Fibroblast of the conjunctiva (primary cell): ENCODE measurements at places on chromosomes 7 and 10.

GRCh38 chr10:124704428-124705380 is 39.5 kb downstream of the FAM53B start:
- no peak for DNase-seq

DNA sequence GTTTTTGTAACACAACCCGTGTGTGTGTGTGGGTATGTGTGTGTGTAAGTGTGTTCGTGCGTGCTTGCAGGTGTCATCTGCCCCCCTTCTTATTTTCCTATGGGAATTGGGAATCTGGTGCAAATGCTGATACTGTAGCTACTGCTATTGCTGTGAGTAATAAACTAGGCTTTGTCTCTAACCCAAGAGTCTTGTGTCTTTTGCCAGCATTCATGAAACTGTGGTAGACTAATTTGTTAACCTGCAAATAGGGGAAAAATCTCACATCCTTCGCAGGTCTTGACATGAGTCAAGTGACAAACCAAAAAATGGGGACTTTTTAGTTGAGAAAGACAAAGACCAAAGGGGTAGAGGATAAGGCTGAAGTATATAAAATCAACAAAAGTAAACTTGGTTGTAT is 57.9 kb upstream of the FAM133B start:
- no peak for DNase-seq

DNA sequence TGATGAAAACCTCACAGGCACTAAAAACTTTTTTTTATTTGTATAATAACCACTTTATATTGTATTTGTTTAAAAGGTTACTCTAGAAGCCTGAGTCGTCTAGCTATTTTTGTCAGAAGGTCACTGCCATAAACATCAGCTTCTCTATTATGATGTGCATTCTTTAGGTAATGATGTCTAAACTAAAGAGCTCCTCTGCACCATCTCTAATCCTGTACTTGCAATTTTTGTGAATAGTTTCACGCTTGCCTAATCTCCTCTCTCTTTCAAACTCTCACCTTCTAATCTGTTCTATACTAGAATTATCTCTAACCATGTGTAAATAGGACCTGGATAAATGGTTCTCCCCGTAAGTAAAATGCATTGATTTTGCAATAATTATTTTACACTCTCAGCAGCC is 10.5 kb upstream of the CHUK start:
- DNase-seq, result no peak

DNA sequence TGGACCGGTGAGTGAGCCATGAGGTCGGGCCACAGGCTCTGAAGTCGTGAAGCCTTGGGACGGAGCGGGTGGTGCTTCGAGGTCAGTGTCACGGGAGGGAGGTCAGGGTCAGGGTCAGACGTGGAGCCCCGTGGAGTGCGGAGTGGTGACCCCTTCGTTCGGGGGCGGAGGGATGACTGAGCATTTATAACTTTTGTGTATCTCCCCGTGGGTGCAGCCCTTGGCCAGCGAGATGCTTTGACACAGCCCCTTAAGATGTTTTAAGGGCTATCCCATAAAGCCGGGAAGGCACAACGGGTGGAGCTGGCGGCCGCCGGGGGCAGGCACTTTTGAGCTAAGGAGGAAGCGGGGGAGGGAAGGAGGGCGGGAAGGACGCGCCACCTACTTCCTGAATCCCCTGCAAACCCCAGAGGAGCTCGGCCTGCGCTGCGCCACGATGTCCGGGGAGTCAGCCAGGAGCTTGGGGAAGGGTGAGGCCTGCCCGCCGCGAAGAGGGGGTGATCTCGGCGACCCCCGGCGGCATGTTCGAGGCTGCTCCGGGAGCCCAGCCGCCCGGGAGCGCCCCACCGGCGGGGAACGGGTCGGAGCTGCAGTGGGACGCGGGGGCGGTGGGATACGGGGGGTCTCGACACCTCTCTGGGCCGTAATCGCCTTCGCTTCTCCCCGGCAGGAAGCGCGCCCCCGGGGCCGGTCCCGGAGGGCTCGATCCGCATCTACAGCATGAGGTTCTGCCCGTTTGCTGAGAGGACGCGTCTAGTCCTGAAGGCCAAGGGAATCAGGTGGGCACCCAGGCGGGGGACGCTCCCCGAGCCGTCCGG is at the start of gene GSTO1:
TSS of gene GSTO1 (plus strand) at position 400 of the 818 bp plus-strand sequence. CDS start at position 437, 37 bp downstream.
- peak; percentile 45 for DNase-seq

DNA sequence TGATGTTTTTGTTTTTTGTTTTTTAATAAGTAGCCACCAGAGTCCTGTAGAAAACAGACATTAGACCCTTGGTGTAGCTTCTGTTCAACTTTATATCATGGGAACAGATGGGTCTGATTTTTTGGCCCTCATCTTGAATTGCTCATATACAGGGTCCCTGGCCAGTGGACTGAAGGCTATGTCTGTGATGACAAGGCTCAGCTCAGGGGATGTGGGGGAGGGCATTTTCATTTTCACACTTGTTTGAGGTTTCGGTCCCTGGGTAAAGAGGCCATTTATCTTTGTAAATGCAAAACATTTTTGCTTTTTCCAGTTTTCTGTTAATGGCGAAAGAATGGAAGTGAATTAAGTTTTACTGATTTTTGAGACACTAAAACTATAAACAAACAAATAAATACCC is 257.6 kb upstream of the PHYHIPL start:
- DNase-seq, result no peak

DNA sequence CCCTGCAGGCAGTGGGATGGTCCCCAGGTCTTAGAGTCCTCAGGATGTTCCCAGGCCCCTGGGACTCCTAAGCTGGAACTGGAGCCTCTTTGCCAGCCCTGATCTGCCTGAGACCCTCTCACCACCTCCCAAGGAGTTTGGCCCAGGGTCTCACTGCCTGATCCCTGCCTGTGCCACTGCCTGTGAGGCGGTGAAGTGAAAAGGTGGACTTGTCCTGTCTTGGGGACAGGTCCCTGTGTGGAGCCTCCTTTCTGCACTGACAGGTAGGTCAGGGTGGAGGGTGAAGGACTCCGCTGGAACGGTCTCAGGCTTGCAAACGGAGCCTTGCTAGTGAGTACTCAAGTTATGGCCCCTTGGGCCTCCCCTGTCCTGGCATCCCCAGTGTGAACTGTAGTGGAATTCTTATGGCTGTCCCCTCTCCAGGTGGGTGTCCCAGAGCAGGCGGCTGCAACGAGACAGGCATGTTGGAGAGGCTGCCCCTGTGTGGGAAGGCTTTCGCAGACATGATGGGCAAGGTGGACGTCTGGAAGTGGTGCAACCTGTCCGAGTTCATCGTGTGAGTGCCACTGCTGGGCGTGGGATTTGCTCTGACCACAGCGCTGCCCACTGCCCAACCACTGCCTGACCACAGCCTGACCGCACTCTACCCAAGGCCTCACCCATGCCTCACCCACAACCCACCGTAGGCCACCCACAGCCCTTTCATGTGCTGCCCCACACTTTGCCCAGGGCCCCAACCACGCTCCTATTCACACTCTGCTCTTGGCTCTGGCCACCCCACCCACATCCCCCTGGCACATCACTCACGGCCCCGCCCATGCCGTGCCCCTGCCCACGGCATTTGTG is 19.5 kb downstream of the RAMP3 start:
- DNase-seq, result no peak
